HFFc6 (cell line): ENCODE measurements at places on chromosomes 5 and 9. TPM values are rescaled to one million over a fixed set of nuclear protein-coding genes. Genes with fewer than 3 reads are reported as not detected.

Gene ZNF658
- total RNA-seq: 1.5 to 2.5 TPM (median 1.7 TPM) in 3 replicates

Gene PKN3
- 3.3 to 5.6 TPM (median 4.2 TPM) in 3 replicates for total RNA-seq

Gene SPATA31C2
- total RNA-seq: not detected in 3 replicates

Gene CDO1
- 0.21 TPM in 1 of 3 replicates, not detected in the others for total RNA-seq

Gene AGPAT2
- total RNA-seq: 50.2 to 60.2 TPM (median 50.8 TPM) in 3 replicates

Gene ZDHHC21
- 5.6 to 9.3 TPM (median 9.0 TPM) in 3 replicates for total RNA-seq

Gene JADE2
- 32.8 to 42.5 TPM (median 38.1 TPM) in 3 replicates for total RNA-seq

- no peak for DNase-seq
These were observed 47.7 kb upstream of the FUBP3 start for GRCh38 chr9:130531670-130532069.

- no peak for DNase-seq
These were observed 16.8 kb downstream of the CLINT1 start for GRCh38 chr5:157842185-157842584.

GRCh38 chr5:150057996-150058395, 28.4 kb downstream of the CSF1R start:
- no peak for DNase-seq

GRCh38 chr5:65866837-65867521, 59.4 kb upstream of the ERBIN start:
- no peak for DNase-seq

DNA sequence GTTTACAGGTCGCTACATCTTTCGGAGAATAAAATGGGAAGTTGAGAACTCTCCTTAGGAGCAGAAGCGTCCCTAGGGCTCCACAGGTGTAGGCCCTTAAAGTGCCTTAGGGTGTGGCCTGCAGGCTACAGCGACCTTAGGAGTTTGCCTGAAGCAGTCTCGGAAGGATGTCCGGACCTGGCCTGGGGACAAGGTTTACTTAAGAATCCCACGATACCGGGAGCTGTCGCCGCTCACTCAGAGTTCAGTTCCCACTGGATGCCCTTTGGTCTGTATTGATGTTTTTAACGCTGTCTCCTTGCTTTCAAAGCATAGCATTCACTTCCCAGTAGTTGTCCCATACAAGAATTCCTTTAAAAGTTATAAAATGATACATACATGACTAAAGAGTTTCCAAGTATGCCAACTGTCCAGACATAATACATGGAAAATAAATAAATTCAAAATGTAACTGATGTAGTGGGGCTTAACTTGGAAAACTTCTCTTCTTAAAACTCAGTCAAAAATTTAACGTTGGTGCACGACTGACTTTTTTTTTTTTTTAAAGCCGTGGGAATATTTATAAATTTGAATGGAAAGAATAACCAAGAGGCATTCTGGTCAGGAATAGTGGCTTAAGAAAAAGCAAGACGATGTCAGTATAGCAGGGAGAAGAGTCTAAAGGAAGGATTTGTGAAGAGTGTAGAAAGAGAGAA, 848 bp downstream of the RAD50 start:
- DNase-seq: peak; percentile 2

- DNase-seq: no peak
These were observed 90.2 kb downstream of the ESM1 start for GRCh38 chr5:54894957-54895815.

- DNase-seq: no peak
These were observed 25.2 kb downstream of the FGF1 start for GRCh38 chr5:142660731-142661130.

- DNase-seq: no peak
These were observed 8.6 kb downstream of the GOLGA1 start for GRCh38 chr9:124932333-124932732.

DNA sequence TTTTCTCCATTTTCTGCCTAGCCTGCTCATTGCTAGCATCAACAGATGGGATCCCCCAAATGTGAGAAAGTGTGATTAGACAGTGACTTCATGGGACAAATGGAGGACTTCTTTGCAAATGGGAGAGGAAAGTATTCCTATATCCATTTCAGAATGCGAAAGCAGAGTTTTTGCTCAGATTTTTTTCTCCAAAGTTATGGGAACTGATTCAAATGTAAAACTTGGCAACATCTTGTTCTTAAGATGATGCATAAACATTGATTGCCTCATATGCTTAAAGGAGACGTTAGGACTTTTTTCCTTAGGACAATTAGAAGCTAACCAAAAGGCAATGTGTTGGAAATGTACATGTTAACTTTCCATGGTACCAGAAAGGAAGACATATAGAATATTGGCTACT, 704.3 kb upstream of the ZNF608 start:
- DNase-seq: no peak

DNA sequence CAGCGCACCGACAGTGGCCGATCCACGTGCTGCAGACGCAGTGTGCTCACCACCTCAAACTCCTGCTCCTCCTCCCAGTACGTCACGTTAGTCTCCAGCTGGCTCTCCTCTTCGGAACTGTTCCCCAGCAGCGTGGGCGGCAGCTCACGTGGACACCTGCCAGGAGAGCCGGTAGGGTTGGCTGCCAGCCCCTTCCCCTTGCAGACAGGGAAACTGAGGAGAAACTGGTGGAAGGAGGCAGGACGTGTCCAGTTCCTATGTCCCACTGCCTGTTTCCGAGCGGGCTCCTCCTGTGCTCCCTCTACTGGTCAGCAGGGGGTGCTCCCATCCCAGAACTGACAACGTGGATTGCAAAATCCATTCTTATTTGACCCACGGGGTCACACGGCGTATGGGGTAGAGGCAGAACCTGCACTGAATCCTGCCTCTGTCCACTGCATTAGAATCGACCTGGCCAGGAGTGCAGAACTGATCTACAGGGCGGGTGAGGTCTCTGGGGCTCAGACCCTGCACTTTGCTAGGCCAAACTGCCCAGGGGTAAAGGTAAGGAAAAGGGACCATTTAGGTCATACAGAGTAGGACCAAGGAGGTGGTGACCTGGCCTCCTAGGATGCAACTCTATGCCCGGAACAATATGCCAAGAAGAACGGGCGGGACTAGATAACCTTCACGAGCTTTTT, 25.7 kb downstream of the PDGFRB start:
- DNase-seq: peak; percentile 56

DNA sequence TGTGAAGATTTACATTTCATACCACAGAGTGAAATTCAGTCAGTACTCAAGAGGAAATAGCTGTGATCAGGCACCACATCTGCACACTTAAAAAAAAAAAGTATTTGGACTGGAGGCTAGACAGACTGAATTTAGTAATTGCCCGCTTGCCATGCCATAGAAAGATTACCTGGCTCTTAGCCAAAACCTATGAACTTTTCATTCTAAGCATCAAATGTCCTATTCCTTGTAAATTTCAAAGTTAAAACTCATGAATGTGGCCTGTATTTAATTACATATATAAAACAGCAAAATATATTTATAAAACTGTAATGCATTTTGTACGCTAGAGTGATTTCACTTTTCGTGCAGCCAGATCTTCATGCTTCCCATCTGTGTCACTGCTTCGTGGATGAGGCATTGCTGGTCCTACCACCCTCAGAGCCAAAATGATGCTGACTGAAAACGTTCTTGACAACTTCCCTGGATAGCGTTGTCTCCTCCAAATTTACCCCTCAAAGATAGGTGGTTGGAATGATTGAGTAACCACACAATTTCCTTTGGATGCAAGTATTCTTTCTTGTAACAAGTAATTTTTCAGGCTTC, 447.9 kb upstream of the SGCD start:
- no peak for DNase-seq

DNA sequence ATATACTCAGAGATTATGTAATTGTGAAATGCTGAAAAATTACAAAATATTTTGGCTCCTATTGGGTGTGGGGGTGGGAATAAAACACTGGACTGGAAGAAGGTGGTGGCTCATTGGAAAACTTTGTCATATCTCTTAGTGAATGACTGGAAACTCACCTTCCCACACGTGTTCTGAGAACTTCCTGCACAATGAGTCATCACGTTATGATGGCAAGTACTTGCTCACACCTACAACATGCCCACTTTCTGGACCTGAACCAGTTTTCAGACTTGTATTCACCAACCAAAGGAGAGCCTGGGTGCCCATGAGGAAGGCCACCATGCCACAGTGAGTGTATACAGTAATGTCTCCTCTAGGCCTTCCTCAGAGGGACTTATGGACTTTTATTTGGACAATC, 294.8 kb downstream of the ASTN2 start:
- DNase-seq: no peak

GRCh38 chr9:106583751-106584150, 279.2 kb upstream of the ZNF462 start:
- DNase-seq: no peak
